Muscle of back (tissue), 13 donors: ENCODE measurements at places on chromosomes 4 and X.

DNA sequence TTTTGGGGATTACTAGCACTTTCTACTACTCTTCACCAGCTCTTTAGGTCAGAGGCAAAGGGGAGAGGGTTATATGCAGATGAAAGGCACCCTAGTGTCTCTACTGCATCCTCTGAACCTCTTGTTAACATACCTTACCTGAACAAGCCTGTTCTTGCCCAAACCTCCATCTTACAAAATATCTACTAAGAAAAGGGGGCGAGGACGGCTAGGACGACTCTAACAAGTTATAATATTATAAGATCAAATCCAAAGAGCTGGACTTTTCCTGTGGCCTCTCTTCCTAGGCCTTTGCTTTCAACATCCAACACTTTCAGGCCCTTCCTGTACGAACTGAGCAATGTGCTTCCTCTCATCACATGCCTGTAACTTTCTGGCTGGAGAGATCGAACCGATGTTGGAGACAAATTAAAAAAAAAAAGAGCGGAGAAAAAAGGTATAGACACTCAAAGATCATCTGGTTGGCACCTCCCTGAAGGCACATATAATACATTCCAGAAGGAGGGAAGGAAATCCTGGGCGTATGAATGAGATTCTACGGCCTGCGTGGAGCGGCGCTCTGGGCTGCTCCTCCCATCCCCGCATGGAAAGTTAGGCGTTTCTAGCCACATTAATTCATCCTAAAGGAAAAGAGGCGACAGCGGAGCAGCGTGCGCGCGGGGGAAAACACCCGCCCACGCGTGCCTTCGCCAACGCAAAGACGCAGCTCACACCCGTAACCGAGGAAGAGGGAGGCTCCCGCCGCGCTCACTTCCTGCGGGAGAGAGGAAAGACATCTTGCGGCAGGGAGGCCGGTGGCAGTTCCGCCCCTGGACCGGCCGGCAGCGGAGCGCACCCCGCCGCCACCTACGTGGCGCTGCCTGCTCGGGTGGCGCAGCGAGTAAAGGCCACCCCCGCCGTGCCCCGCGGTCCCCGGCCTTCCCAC, 808 bp downstream of the PRDM5 start:
- peak; percentile 91 for DNase-seq

GRCh38 chr4:169238445-169238844, 32.3 kb downstream of the SH3RF1 start:
- DNase-seq, result no peak

DNA sequence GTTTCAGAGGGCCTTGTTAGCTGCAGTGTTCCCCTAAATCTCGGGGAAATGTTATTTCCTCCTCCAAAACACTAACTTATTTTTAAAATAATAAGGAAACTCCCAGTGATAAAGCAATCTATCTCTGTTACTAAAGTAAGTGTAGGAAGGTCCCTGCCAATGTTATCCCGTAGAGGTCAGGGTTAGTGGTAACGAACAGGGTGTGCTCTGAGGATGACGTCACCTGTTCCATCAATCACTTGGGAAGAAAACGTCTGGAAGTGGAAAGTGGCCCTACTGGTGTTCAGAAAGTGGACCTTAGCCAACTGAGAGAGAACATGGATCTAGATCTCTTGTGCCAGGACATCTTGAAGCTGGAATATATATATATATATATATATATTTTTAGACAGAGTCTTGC, 249.5 kb downstream of the BCOR start:
- DNase-seq, result no peak

GRCh38 chrX:34863906-34864305, 78.7 kb upstream of the FAM47B start:
- DNase-seq, result no peak

DNA sequence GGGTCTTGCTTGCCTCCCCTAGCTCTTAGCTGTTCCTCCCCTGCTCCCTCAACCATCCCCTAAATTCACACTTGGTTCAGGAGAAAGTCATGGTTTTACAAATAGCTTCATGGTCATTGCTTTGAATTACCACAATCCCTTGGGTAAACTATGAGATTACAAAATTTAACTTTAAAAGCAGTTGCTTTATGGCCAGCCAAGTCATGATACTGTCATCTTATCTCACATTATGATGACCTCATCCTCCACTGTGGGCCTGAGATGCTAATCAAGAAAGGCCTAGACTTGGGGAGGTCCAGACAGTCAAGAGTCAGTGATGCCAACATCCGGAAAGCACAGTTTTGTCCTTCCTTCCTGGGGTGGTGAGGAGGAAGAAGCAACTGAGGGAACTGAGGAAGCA, 10.5 kb upstream of the FGF16 start:
- DNase-seq, result no peak

GRCh38 chr4:177057186-177057585, 252.5 kb upstream of the NEIL3 start:
- no peak for DNase-seq

- peak; percentile 17 for DNase-seq
These were observed at the start of gene UNC5C for GRCh38 chr4:95548738-95549245. Gene UNC5C (minus strand): TSS chr4:95548973.

DNA sequence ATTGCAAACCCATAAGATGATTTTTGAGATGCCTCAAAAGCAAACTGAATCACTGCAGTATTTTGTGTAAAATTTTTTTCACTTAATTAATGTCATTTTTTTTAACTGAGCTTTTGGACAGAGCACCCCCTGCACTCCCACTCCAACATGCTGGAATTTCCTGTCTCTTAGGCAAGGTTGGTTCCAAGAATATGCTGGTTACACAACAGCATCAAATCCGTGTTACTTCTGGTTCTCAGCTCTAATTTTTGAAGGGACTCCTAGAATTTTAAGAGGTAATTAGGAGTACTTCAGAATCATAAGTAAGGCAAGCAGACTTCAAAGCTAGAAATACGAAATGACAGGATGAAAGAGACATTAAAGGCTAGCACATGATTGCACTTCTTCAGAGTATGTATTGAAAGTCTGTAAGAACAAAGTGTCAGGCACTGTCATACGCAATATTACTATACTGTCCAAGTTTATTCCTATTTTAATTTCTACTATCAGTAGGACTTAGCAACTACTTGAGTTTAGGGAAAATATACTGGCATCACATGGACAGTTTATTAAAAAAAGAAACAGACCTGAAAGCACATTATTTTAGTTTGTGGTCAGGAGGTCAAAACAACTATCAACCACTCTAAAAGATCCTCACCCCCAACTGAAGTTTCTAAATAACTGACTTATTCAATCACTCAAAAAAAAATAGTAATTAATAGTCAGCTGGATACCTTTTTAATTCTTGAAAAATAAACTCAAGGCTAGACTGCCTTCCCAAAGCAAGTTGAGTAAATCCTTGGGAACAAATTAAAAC, 1.6 kb upstream of the JCHAIN start:
- no peak for DNase-seq

DNA sequence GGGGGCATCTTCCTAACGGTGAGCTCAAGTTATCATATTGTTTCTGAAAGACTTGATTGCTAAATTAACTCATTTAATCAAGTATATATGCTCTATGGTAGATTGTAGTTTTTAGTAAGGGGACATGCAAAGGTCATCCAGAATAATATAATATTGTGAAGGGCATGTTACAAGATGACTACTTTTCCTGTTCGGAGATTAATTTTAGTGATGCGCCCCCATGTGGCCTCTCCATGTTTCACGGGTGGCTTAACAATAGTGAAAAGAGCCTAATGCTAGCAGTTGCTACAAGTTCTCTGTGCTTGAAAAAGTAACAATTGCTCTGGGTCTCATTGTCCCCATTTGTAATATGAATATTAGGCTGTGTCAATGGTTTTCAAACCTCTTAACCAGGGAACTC, 12.2 kb downstream of the SMPX start:
- DNase-seq, result no peak

- DNase-seq, result no peak
These were observed 65.6 kb upstream of the DUSP21 start for GRCh38 chrX:44778254-44778653.

DNA sequence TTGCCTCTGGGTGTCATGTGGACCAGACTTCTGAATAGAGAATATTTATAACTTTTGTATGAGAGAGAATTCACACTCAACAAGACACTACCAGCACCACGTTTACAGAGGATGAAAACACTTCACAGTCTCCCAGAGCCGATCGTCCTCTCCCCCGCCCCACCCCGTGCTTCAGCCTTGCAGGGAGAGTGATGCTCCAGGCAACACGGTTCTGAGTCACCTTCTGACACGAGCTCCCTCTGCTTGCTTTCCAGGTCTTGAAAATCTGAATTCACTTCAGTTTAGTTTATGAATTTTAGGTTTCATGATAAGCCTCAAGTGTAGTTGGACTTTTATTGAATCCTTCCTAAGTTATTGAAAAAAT, 59.8 kb downstream of the CPLX1 start:
- no peak for DNase-seq

DNA sequence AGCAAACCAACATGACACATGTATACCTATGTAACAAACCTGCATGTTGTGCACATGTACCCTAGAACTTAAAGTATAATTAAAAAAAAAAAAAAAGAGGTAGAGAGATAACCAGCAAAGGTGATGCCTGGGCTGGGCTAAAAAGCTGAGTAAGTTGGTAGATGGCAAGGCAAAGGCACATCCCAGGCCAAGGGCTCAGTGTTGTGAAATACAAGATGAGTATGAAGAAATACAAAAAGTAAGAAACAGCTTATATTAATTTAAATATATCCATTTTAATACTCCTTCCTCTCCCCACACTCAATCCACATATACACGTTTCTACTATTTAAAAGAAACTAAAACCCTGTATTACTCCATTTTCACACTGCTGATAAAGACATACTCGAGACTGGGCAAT, 25.8 kb downstream of the TEC start:
- DNase-seq, result no peak

- DNase-seq, result no peak
These were observed 96.9 kb downstream of the CLNK start for GRCh38 chr4:10587697-10588096.

GRCh38 chr4:150673793-150674192, 91.8 kb downstream of the MAB21L2 start:
- no peak for DNase-seq

- DNase-seq, result no peak
These were observed 70.1 kb upstream of the SH3RF1 start for GRCh38 chr4:169340834-169341233.

DNA sequence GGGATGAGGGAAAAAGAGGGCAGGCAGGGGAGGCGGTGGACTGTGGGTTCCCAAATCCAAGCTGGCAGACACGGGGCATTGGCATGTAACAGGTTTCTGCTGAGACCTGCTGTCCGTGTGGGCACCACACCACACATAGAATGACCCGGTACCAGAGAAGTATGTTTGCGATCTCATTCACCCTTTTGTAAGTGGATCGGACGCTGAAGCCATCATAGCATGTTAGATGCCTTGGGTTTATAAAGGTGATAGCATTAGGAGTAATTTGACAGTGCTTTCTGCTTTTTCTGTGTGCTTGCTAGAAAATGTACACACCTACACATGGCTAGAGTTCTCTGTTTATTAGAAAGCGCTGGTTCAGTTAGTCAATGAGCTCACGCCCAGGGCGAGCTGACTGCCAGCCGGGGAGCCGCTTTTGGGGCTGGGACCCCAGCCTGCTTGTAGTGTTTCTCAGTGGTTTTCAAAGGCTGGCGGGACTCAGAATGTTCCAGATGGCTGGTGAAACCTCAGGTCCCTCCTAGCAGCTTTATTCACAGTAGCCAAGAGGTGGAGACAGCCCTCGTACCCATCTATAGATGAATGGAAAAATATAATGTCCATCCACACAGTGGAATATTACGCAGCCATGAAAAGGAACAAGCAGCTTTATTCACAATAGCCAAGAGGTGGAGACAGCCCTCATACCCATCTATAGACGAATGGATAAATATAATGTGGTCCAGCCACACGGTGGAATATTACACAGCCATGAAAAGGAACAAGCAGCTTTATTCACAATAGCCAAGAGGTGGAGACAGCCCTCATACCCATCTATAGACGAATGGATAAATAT, 579 bp downstream of the IL3RA start:
- DNase-seq, result no peak

GRCh38 chrX:101079736-101080270, 1.1 kb downstream of the TMEM35A start:
- no peak for DNase-seq

GRCh38 chr4:150581056-150581605, 820 bp upstream of the MAB21L2 start:
- peak; percentile 50 for DNase-seq

DNA sequence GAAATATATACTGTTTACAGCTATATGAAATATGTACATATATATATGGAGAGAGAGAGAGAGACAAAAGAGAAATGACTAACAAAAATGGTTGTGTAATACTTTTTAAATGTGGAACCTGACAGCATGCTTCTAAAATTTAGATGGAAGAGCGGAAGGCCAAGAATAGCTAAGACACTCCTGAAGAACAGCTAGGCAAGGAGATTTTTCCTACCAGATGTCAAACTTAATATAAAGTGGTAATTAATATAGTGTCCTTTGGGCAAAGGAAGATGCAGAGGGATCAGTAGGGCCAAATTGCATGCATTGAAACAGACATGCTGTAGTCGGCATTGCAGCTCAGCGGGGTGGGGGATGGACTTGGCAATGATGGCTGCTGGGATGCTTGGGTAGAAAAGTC, 45.2 kb downstream of the ADD1 start:
- DNase-seq, result peak; percentile 13

DNA sequence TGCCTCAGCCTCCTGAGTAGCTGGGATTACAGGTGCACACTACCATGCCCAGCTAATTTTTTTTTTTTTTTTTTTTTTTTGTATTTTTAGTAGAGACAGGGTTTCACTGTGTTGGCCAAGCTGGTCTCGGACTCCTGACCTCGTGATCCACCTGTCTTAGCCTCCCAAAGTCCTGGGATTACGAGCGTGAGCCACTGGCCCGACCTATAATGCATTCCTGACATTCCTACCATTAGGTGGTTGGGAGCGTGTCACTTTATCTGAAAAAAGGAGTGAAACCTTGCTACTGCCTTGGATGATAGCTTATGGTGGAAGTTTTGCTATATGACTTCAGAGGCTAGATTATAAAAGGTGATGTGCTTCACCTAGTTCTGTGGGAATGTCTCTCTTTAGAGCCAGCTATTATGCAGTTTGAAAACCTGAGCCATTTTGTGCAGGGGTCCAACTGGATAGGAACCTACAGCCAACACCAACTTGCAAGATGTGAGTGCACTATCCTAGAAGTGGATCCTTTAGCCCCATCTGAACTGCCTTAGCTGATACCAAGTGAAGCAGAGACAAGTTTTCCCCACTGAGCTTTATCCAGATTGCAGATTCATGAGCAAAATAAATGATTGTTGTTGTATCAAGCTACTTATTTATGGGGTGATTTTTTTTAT, 29.8 kb upstream of the EMCN start:
- no peak for DNase-seq

- DNase-seq, result no peak
These were observed 22.7 kb downstream of the RASGEF1B start for GRCh38 chr4:81449015-81449414.

- no peak for DNase-seq
These were observed 64.5 kb downstream of the DCHS2 start for GRCh38 chr4:154427149-154427548.

GRCh38 chr4:145939856-145940255, 1.2 kb upstream of the ZNF827 start:
- no peak for DNase-seq

GRCh38 chr4:13966231-13967195, 339.0 kb upstream of the BOD1L1 start:
- no peak for DNase-seq
